Stimulated activated CD4-positive, alpha-beta T cell treated with anti-CD3 and anti-CD28 coated beads, Interleukin-15, amount 100 ng/mL, for 1 hour (primary cell): ENCODE measurements at places on chromosomes 12 and 14.

DNA sequence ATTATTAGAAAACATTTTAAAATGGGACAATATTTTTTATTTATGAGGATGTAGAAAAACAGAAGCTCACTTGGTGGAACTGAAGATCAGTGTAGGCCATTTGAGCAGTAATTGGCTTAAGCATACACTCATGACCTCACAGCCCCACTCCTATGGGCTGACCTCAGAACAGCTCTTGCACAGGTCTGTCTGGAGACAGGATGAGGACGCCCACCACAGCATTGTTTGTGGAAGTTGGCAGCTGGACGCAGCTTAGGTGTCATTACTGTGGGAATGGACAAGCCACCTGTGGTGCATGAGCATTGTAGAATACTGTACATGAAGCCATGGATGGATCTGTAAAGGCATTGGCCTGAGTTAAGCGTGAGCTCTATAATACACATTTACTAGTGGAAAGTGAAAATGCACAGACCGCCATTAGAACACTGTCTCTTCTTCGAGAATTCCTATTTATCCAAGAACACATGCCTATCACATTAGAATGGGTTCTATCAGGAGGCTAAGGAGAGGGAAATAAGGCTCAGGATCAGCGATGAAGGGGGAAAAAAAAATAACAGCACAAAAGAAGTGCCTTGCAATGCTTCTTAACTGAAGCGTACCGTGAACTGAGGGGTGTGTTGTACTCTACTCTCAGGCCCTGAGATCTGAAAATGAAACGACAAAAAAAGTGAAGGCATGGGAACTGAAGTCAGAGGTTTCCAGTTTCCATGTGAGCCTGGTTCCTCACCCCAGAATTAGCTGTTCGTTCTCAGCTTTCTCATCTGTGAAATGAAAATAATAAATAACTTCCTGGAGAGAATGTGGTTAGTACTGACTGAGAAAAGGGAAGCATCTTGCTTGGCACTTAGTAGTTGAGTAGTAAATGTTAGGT, 33.6 kb downstream of the KCNA1 start:
- DNase-seq = no peak

DNA sequence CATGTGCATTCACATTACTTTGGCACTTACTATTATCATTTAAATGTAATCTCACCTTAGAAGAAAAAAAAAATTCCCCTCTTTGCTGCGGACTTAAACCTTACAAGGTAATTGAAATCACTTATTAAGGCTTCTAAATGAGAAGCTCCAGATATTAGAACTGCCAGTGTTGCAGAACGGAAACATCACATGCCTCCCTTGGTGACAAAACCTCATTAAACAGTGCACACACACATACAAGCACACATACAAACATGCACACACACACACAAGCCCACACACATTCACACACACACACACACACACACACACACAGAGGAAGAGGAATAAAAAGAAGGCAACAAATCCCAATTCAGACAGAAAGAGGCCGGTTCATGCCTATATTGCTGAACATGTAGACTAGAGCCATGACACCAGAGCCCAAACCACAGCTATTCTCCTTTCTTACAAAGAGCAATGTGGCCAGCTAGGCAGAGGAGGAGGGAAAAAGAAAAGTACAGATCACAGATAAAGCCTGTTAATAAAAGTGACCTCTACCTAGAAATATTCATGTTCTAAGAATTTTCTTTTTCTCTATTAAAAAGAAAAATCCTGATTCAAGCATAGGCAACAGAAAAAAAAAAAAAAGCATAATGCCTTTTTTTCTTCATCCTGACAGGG, 405.2 kb upstream of the FLRT2 start:
- DNase-seq = no peak

GRCh38 chr14:38521591-38521990, 265.7 kb upstream of the CLEC14A start:
- DNase-seq = no peak

DNA sequence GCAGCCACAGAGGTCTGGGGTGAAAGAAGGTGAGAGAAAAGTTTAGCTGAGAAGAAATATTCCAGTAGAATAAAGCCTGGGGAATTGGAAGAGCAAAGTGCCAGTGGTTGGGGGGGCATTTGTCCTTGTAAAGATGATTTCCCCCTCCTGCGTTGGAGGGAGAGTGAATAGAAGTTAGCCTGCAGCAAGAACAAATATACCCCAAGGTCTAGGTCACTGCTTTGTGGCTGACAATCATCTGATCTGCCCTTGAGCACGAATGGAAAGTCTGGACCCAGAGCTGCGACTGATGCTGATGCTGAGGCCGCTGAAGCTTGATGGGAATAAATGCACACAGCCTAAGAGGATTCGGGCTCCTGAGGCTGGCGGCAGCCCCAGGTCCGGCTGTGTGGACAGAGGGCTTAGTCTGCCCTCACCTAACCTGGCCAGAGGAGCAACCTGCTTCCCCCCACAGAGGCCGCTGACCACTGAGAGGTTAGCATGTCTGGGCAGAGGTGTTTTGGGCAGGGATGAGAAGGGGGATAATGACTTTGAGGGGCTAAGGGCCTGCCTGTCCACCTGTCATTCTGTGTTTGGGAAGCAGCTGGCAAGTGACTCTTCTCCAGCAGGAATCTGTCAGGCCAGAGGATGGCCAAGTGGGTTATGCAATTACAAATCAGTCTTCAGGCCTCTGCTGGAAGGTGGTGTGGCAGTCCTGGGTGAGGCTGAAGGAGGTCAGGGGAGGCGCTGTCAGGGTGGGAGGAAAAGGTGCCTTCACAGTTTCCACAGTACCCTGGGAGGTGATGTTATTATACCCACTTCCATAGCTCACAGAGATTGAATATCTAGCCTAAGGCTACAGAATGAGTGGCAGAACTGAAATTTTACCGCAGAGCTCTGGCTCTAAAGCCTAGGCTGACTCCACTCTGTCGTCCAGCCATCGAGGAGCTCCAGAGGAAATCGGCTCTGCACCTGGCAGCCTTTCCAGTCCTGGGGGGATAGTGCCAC, 11.7 kb downstream of the TUBA1C start:
- no peak for DNase-seq

DNA sequence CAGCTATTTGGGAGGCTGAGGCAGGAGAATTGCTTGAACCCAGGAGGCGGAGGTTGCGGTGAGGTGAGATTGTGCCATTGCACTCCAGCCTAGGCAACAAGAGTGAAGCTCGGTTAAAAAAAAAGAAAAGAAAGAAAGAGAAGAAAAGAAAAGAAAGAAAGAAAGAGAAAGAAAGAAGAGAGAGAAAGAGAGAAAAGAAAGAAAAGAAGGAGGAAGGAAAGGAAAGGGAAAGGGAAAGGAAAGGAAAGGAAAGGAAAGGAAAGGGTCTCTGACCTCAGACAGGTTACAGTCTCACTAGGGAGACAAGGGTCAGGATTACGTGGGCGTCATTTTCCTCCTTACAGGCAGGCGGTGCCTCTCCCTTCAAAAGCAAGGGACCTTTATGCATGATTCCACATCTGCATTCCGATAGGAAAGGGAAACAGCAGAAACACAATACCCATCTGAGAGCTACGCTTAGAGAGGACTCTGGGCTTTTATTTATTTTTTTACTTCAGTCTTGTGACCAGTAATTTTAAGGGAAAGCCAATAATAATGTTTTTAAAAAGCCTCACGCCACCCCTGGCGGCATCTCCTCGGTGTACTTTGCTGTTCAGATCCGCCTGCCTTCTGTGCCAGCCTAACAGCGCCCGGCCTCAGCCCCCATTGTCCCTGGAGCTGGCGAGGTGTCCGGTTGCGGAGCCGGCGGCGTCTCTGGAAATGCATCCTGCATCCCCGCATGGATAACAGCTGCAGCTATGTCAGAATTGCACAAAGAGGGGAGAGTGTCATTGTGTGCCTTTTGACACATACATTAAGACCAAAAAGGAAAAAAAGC, 945 bp upstream of the HIP1R start:
- DNase-seq = no peak

GRCh38 chr12:1305791-1306500, 288.4 kb downstream of the FBXL14 start:
- DNase-seq = no peak

DNA sequence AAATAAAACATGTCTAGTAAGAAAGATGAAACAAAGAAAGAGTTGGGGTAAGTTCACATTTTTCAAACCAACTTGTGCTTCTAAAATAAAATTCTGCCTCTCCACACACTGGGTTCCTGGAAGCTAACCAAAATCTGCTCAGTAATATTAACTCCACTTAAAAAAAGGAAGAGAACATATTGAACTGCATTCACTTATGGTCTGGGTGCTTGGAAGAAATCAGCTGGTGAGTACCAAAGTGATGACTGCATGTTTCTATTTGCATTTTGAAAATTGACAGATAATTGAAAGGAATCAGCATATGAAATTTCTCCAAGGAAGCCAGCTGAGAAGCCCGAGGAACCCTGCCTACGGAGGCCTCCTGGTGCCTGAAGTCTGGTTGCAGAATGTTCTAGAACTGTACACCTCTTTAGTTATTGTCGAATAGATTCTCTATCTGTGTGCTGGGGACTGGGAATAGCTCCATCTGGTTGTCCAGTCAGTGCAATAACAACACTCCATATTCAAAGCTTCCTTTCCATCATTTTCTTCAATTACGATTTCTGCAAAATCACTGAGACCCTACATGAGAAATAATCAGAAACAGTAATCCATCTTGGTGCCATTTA, 836.1 kb downstream of the VRK1 start:
- no peak for DNase-seq

DNA sequence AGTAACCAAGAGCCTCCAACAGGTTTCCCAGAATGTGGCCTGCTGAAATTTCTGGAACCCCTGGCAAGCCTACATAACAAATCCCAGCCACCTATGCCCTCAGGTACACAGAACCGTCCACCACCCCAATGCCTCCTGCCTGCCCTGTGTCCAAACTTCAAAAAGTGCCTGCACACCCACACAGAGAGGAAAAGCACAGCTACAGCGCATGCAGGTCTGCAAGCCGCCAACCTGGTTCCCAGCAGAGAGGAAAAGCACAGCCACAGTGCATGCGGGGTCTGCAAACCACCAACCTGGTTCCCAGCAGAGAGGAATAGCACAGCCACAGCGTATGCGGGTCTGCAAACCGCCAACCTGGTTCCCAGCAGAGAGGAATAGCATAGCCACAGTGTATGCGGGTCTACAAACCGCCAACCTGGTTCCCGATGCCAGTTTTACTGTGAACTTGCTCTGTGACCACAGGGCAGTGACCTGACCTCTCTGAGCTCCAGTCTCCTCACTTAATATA, 113.5 kb downstream of the SCARB1 start:
- DNase-seq = no peak

DNA sequence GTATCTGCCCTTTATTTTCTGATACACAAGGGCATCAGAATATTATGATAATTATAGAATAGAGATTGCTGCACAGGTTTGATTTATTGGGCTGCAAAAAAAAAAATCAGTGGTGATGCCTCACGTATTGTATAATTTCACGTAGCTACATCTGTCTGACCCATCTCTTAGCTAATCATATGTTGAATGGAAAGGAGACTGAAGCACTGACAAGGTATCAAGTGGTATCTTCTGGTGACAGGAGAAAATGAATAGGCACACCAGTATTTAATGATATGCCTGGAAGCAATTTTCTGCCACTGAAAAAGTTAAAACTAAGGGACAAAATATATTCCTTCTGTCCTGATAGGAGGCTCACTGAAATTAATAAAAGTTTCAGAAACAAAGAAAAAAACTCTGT, 837.2 kb upstream of the FBXO33 start:
- no peak for DNase-seq

- no peak for DNase-seq
These were observed 174.4 kb downstream of the MON2 start for GRCh38 chr12:62640910-62641448.

- DNase-seq = no peak
These were observed 1.4 kb downstream of the KTN1 start for GRCh38 chr14:55581342-55581771.

DNA sequence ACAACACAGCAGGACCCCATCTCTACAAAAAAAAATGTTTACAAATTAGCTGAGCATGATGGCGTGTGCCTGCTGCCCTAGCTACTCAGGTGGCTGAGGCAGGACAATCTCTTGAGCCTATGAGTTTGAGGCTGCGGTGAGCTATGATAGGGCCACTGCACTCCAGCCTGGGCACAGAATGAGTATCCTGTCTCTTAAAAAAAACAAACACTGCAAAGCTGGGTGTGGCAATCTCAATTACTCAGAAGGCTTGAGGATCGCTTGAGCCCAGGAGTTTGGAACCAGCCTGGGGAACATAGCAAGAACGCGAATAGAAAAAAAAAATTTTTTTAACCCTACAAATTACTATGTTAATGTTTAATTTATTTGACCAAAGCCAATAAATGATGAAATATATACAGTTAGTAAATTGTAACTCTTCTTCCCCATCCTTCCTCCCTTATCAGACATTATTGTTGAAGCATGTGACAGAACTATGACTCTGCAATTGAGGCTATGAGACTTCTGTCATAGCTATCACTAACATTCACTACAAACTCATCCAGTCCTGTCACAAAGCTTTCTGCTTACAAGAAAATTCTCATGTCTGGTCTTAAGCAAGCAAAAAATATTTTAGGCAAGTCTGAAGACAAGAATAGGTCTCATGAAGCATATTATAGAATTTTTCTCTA, 9.8 kb downstream of the BTBD7 start:
- DNase-seq = no peak

DNA sequence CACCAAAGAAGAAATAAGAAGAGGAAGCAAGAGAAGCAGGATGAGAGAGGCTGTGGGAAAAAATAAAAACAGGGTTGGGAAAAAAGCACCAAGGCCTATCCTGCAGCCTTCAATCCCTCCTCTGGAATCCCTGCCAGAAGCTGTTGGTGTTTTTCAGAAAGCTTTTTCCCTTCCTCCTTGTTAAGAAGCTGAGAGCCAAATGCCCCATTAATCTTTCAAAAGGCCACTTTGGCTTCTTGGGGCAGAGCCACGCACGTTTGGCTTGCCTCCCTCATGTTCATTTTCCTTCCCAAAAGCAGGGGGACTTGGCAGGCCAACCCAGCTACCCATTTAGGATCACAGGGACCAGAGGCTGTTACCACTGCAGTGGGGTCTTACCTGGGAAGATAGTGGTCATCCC, 365.3 kb downstream of the NUAK1 start:
- no peak for DNase-seq

GRCh38 chr12:95470300-95470699, 3.7 kb upstream of the METAP2 start:
- no peak for DNase-seq

DNA sequence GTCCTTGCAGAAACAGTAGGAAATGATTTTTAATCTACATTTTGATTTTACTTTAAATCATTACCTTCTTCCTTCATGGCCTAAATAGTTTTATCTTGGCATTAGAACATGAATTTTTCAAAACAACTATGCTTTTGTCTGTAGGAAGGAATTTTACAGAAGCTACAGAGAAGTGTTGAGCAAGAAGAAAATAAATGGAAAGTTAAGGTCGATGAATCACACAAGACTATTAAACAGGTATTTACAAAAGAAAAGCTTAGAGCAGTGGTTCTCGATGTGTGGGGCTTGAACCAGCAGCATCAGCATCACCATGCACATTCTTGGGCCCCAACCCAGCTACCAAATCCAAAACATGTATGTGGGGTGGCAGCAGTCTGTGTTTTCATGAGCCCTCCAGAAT, 91.6 kb downstream of the KTN1 start:
- no peak for DNase-seq

DNA sequence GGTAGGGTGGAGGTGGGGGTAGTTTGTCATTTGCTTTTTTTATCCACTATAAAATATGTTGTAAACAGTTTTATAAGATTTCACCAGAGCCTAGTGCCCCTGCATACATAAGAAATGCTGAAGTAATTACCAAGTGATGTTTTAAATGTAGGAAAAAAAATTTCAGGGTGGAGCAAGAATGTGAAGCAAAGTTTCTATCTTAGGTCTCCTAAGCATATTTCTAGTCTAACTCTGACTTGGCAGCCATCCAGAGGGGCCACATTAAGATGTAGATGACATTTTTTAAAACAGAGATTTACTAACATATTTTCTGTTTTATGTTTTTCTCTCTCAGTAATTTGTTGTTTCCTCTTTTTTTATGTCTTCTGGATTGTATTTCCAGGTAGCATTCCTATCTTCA, 15.8 kb upstream of the KRAS start:
- DNase-seq = no peak
